Activated CD4-positive, alpha-beta memory T cell treated with anti-CD3 and anti-CD28 coated beads for 36 hours (primary cell): ENCODE measurements at places on chromosomes 5 and 9. TPM values are rescaled to one million over a fixed set of nuclear protein-coding genes. Genes with fewer than 3 reads are reported as not detected.

Gene C5orf52
- total RNA-seq, result not detected

Gene PCDHGB1
- total RNA-seq, result not detected

Gene ACTBL2
- not detected for total RNA-seq

Gene SARDH
- total RNA-seq, result 6.6 TPM

Gene SLC46A2
- not detected for total RNA-seq

Gene PKD2L2
- total RNA-seq, result not detected

Gene ANKRD31
- 0.33 TPM for total RNA-seq

Gene ENC1
- 0.44 TPM for total RNA-seq

Gene GOLPH3
- total RNA-seq, result 67.1 TPM

Gene SPATA31E1
- not detected for total RNA-seq

Gene TPM2
- 5.3 TPM for total RNA-seq

Gene HK3
- 0.62 TPM for total RNA-seq

Gene IFNA2
- not detected for total RNA-seq

Gene PRDM9
- total RNA-seq, result not detected

Gene ARL14EPL
- not detected for total RNA-seq

Gene STKLD1
- 0.90 TPM for total RNA-seq

Gene MCIDAS
- total RNA-seq, result not detected

Gene TRIM7
- 2.9 TPM for total RNA-seq

Gene SUSD1
- 3.6 TPM for total RNA-seq

Gene ZNF618
- 0.33 TPM for total RNA-seq

Gene PTPN3
- 0.52 TPM for total RNA-seq
